ENCODE measurements at places on chromosomes 16 and 17. TPM values are rescaled to one million over a fixed set of nuclear protein-coding genes. Genes with fewer than 3 reads are reported as not detected.
A peak's percentile ranks its signal among the peaks of the same experiment; 100 is the strongest.

The KRTAP3-2 gene
- not detected for total RNA-seq

The UNC119 gene
- 43.6 TPM for total RNA-seq

The SLC16A6 gene
- 2.8 TPM for total RNA-seq

The OR2C1 gene
- total RNA-seq = not detected

The OR1A1 gene
- not detected for total RNA-seq

The MMP28 gene
- 0.41 TPM for total RNA-seq

The CEMP1 gene
- not detected for total RNA-seq

The ARHGDIG gene
- total RNA-seq = not detected

GRCh38 chr17:20235747-20236146, 226.6 kb downstream of the SPECC1 start:
- no peak for DNase-seq

DNA sequence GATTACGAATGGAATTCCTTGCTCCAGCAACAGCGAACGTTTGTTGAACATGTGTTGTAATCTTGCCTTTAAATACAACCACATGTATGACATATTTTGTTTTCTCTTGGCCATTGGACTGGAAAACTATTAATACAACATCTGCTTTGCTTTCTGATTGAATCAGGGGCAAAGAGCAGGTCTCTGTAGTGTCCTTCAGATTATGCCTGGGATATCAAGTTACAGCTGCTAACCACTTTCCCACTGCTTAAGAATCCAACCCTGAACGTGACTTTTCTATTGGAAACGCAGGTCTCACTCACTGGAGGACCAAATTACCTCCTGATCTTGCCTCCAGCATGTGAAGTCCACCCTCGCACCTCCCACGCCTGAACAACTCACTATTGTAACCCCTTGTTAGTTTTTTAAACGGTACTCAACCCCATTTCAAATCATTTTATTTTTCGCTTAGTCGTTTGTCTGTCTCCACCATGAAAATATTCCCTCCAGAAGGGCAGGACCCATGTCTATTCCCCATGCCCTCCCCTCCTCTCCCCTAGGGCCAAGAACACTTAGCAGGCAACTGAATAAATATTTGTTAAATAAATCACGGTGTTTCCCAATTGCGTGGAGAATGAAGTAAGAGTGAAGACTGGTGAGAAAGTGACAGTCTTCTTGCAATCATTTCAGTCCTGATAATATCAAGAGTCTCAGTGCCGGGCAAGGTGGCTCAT, 57.4 kb upstream of the MRTFB start:
- DNase-seq = no peak

- no peak for DNase-seq
Observed at GRCh38 chr17:43698678-43699437, 37.1 kb upstream of the MEOX1 start.

- DNase-seq = no peak
Observed at GRCh38 chr16:1282324-1282973, 26.6 kb downstream of the TPSD1 start.

DNA sequence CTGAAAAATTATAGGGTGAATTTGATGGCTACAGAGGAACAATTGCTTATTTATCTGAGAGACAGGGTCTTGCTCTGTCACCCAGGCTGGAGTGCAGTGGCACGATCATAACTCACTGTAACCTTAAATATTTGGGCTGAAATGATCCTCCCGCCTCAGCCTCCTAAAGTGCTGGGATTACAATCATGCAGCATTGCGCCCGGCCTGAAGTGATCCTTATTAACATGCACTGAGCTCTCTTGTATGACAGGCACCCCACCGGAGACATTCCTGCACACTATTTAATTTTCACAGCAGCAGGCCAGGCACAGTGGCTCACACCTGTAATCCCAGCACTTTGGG, 77.7 kb downstream of the CNGB1 start:
- no peak for DNase-seq

DNA sequence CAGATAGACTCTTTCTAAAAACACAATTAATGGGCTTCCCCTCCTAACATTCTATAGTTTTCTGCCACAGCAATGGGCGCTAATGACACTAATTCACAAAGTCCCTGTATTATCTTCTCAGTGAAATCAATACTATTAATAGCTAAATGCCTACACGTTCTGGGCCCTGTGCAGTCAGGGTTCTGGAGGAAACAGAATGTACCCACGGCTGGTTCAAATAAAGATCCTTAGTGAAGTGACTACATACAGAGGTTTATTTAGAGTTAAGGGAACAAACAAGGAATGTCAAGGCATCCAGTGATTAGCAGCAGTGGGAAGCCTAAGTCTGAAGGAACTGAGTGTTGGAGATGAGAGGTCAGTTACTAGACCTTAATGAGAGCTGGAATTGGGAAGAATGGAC, 43.5 kb upstream of the MTMR4 start:
- no peak for DNase-seq

DNA sequence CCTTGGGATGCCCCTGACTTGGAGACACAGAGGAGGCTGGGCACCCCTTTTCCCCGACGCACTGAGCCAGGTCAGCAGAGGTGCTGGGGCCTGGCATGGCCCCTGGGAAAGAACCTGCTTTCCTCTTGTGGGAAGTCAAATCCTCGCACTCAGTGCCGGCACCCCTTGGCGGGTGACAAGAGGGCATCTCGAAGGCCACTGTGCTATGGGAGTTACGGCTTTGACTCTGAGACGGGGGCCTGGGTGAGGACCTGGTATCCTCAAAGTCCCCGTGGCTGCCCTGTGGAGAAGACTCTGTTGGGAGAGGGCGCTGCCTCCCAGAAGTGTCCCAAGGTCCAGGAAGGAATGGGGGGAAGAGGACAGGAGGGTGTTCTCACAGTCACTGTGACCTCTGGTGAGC, 117.0 kb downstream of the METRNL start:
- DNase-seq = no peak

GRCh38 chr17:63445065-63445464, 1.0 kb downstream of the CYB561 start:
- no peak for DNase-seq

GRCh38 chr16:63652091-63652490, 1469.8 kb downstream of the CDH11 start:
- DNase-seq = no peak

DNA sequence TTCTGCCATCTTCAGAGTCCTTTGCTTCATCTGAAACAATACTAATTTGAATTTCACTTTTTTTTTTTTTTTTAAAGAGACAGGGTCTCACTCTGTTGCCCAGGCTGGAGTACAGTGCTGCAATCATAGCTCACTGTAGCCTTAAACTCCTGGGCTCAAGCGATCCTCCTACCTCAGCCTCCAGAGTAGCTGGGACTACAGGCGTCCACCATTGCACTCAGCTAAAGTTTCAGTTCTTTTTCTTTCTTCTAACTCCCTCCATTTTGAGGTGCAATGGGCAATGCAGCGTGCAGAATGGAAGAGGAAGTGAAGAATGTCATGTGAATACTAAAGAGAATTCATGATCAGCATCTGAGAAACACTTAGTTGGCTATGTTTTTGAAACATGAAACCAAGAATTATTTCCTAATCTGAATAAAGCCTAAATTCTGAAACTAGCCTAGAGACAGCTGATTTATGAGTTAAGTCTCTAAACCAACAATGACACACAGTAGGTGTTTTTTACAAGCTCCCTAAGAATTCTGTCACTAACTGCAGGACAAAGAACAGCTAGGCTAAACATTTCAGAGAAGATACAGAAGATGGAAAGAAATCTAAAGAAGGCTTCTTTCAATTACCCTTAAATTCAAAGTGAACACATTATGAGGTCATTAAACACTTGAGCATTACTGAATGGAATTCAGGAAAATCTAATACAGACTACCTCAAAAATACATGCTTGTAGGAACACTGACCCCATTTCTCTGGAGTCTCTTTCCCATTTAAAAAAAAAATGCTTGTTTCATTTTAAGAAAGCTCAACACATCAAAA, 21.0 kb downstream of the SNN start:
- no peak for DNase-seq

- DNase-seq = no peak
Observed at GRCh38 chr16:50305441-50306061, 39.2 kb downstream of the ADCY7 start.

- DNase-seq = no peak
Observed at GRCh38 chr16:84497418-84498222, 6.8 kb downstream of the MEAK7 start.

DNA sequence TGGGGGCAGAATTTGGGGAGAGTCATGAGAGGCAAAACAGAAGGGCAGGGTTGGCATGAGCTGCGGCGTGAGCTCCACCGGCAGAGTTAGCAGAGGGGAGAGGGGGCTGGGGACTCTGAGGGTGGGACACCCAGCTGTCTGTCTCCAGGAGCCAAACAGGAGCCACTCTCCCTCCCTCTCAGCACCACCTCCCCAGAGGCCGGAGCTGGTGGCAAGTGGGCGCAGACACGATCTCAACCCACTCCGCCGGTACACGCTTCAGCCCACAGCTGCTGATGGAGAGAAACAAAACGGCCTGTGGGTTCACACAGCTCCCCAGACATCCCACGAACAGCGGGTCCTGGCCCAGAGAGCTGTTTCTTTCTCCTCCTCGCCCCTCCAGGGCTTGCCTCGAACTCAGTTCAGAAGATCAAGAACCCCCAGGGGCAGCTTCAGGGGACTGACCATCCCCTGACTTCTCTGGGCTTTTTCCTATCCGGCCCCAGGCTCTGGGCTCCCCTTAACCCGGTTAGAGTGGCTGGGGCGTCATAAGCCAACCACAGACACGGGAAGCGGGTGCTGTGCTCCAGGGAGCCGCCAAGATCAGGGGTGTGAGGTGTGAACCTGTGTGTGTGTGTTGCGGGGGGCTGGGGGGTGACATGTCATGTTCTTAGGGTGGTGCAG, 7.6 kb downstream of the RHBDF2 start:
- peak; percentile 54 for DNase-seq

GRCh38 chr17:67021743-67022450, 22.5 kb upstream of the CACNG1 start:
- DNase-seq = no peak

GRCh38 chr17:13822700-13823099, 221.0 kb upstream of the HS3ST3A1 start:
- DNase-seq = no peak
